Thoracic aorta (tissue), 2 donors: ENCODE measurements at places on chromosomes 3 and 15.
A peak's percentile ranks its signal among the peaks of the same experiment; 100 is the strongest.

DNA sequence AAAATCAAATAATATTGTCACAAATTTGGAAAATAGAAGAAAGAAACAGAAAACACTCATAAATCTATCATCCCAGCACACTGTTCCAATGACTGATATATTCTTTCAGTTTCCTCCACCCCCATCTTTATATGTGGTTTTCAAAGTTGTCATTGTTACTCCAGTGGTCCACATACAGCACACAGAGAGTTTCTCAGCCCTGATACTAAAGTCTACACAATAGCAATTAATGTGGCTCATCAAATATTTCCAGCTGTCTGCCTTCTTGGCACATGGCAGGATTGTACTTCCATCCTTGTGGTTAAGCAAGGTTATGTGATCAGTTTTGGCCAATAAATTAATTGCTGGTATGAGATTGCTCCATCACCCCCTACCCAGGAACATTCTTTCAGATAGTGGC is 221.7 kb downstream of the PDCD6IP start:
- H3K36me3 ChIP-seq: no peaks in the 10 kb centered on the region
- peaks cover 2% of the 10 kb centered on the region for H3K4me1 ChIP-seq
- H3K27me3 ChIP-seq: no peaks in the 10 kb centered on the region
- H3K4me3 ChIP-seq: no peak overlapping the region
- DNase-seq: no peak

GRCh38 chr3:187807086-187807862 is 62.0 kb upstream of the BCL6 start:
- peaks cover 24% of the 10 kb centered on the region for H3K4me1 ChIP-seq
- H3K36me3 ChIP-seq: no peaks in the 10 kb centered on the region
- no peaks in the 10 kb centered on the region for H3K27me3 ChIP-seq
- DNase-seq: no peak
- H3K27ac ChIP-seq: no peak overlapping the region

DNA sequence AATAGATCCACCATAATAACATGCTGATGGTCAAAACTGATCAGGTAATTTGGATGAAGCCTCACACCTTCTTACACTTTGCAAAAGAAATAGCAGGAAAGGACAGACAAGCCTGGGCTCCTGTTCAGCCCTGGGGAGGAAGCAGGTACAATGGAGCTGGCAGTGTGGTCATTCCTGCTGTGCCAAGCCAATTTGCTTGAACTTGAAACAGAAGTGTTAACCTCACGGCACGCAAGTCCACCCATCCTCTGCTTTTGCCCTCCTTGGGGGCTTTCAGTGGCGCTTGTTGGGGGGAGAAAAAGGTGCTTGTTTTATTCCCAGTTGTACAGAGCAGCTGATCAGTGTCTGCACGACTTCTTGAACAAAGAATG is 36.8 kb upstream of the RFTN1 start:
- H3K27me3 ChIP-seq: no peaks in the 10 kb centered on the region
- no peaks in the 10 kb centered on the region for H3K36me3 ChIP-seq
- no peak overlapping the region for H3K27ac ChIP-seq
- H3K4me1 ChIP-seq: peaks cover 6% of the 10 kb centered on the region

- no peak overlapping the region for H3K27ac ChIP-seq
- no peak for DNase-seq
- H3K27me3 ChIP-seq: no peaks in the 10 kb centered on the region
- no peaks in the 10 kb centered on the region for H3K36me3 ChIP-seq
These were observed 12.6 kb downstream of the PLCL2 start for GRCh38 chr3:16897254-16897926.

DNA sequence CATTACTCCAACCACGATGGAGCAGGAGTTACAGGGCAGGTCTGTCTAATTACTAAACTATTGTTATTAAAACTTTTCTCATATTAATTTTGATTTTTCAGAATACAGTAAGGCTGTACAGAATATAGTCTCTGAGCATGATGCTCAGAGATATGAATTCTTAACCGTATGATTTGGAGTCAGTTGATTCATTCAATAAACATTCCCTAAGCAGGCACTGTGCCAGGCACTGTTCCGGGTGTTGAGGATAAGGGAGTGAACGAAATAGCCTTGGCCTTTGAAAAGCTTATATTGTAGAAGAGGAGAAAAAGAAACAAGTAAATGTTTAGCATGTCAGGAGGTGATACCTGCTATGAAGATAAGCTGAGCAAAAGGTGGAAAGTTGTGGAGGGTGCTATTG is 187.3 kb downstream of the KCNAB1 start:
- H3K4me1 ChIP-seq: peaks cover 51% of the 10 kb centered on the region
- H3K36me3 ChIP-seq: no peaks in the 10 kb centered on the region
- no peaks in the 10 kb centered on the region for H3K27me3 ChIP-seq
- peak; percentile 91 for DNase-seq

DNA sequence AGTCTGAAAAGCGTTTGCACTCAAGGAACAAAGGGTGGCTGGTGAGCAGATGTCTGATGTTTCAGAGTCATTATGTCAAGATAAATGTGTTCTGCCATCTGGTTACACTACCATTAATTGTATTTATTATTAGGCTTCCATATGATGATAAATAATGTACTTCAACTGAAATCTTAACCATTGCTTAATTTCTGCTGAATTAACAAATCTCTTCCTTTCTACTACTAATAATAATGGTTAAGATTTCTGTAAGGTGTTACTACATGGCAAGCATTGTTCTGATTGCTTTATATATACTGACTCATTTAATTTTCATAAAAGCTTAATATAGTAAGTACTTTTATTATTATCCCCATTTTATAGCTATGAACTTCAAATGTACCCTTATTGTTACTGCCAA is 68.4 kb upstream of the GALNT15 start:
- H3K27ac ChIP-seq: no peak overlapping the region
- no peak for DNase-seq
- no peak overlapping the region for H3K4me3 ChIP-seq
- no peaks in the 10 kb centered on the region for H3K36me3 ChIP-seq
- peaks cover 14% of the 10 kb centered on the region for H3K4me1 ChIP-seq

- no peaks in the 10 kb centered on the region for H3K27me3 ChIP-seq
- no peaks in the 10 kb centered on the region for H3K36me3 ChIP-seq
- no peaks in the 10 kb centered on the region for H3K4me1 ChIP-seq
- H3K4me3 ChIP-seq: no peak overlapping the region
- no peak for DNase-seq
These were observed 187.8 kb downstream of the UBE3A start for GRCh38 chr15:25250906-25251622.

- peaks cover 70% of the 10 kb centered on the region for H3K4me1 ChIP-seq
- no peaks in the 10 kb centered on the region for H3K36me3 ChIP-seq
- no peaks in the 10 kb centered on the region for H3K27me3 ChIP-seq
- H3K27ac ChIP-seq: peak overlapping the region; percentile 62
- H3K4me3 ChIP-seq: peak overlapping the region; percentile 67
These were observed 30.7 kb downstream of the MBNL1 start for GRCh38 chr3:152299249-152299976.

- H3K4me1 ChIP-seq: no peaks in the 10 kb centered on the region
- no peak overlapping the region for H3K4me3 ChIP-seq
- no peak for DNase-seq
These were observed 24.9 kb upstream of the PLSCR1 start for GRCh38 chr3:146569314-146569713.

DNA sequence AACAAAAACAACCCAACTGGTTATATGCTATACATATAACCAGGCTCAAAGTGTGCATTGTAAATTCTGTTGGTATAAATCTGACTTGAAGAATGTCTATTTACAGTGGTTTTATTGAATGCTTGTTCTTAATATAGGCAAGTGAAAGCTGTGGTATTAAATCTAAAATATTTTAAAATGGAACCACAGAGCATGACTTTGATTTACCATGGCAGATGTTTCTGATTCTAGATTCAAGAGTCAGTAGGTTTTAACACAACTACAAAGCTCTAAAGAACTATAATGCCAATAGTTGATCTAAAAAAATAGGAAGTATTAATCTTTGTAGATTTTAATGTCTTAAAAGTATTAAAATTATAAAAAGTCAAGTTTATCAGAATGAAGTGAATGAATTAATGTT is 141.9 kb upstream of the PLSCR5 start:
- H3K27ac ChIP-seq: no peak overlapping the region
- no peaks in the 10 kb centered on the region for H3K36me3 ChIP-seq
- DNase-seq: no peak

DNA sequence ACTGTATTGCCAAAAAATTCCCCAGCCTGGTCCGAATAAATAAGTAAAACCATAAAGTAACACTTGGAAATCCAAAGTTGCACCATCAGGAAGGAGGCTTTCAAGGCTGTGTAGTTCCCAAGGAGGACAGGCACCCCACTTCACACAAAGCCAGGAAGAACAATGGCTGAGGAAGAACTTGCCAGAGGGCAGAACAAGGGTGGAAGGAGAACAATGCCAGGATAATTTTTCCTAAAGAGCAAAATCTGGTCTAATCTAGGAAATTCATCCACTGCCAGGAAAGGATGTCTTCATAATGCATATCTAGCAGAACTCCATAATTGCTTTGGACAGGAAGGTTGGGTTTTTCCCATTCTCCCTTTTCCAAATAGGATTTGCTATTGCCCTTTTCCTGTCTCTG is 15.7 kb upstream of the ARID3B start:
- no peak overlapping the region for H3K27ac ChIP-seq
- H3K4me1 ChIP-seq: no peaks in the 10 kb centered on the region
- no peaks in the 10 kb centered on the region for H3K36me3 ChIP-seq
- DNase-seq: no peak

- H3K27me3 ChIP-seq: no peaks in the 10 kb centered on the region
- no peaks in the 10 kb centered on the region for H3K36me3 ChIP-seq
- DNase-seq: no peak
These were observed 187.4 kb downstream of the MECOM start for GRCh38 chr3:169475978-169476698.

GRCh38 chr3:173733029-173733652 is 335.6 kb downstream of the NLGN1 start:
- H3K27me3 ChIP-seq: no peaks in the 10 kb centered on the region
- H3K4me3 ChIP-seq: no peak overlapping the region
- no peak for DNase-seq

GRCh38 chr15:58856086-58856485 is 77.4 kb downstream of the SLTM start:
- H3K27me3 ChIP-seq: no peaks in the 10 kb centered on the region
- no peak for DNase-seq
- H3K4me3 ChIP-seq: no peak overlapping the region
- no peak overlapping the region for H3K27ac ChIP-seq

- H3K4me3 ChIP-seq: no peak overlapping the region
- H3K27ac ChIP-seq: no peak overlapping the region
- no peaks in the 10 kb centered on the region for H3K27me3 ChIP-seq
- DNase-seq: no peak
- H3K36me3 ChIP-seq: no peaks in the 10 kb centered on the region
These were observed 64.0 kb upstream of the DCP1A start for GRCh38 chr3:53411371-53411770.

- peaks cover 18% of the 10 kb centered on the region for H3K4me1 ChIP-seq
- H3K27ac ChIP-seq: no peak overlapping the region
- no peak overlapping the region for H3K4me3 ChIP-seq
- no peaks in the 10 kb centered on the region for H3K27me3 ChIP-seq
These were observed 32.8 kb upstream of the ST3GAL6 start for GRCh38 chr3:98730338-98730737.

- peak overlapping the region; percentile 47 for H3K27ac ChIP-seq
- no peaks in the 10 kb centered on the region for H3K27me3 ChIP-seq
- H3K4me1 ChIP-seq: peaks cover 28% of the 10 kb centered on the region
- DNase-seq: no peak
These were observed 94.7 kb upstream of the TGFBR2 start for GRCh38 chr3:30511524-30512251.

- peak overlapping the region; percentile 73 for H3K4me3 ChIP-seq
- no peak for DNase-seq
- no peaks in the 10 kb centered on the region for H3K27me3 ChIP-seq
- peaks cover 11% of the 10 kb centered on the region for H3K4me1 ChIP-seq
- no peak overlapping the region for H3K27ac ChIP-seq
These were observed 72.9 kb downstream of the CLASP2 start for GRCh38 chr3:33645060-33645647.

DNA sequence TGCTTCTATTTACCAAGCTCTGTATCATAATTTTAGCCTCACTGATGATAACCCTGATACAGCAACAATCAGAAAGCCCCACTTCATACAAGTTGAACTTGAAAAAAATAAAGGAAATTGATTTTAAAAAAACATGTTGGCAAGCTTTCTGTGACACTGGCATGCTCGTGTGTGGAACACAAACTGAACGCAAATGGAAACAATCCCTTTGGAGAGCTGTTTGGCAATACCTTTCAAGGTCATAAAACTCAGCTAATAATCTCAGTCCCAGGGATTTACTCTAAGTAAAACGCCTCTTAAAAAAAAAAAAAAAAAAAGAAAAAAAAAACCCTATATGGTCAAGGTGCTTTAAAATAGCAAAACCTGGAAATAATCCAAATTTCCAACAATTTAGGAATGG is 166.7 kb upstream of the BCL6 start:
- no peaks in the 10 kb centered on the region for H3K4me1 ChIP-seq
- no peaks in the 10 kb centered on the region for H3K36me3 ChIP-seq
- no peaks in the 10 kb centered on the region for H3K27me3 ChIP-seq
- no peak overlapping the region for H3K27ac ChIP-seq
- H3K4me3 ChIP-seq: no peak overlapping the region

GRCh38 chr3:52237657-52238172 is 1.2 kb downstream of the TWF2 start:
- no peaks in the 10 kb centered on the region for H3K27me3 ChIP-seq
- DNase-seq: peak; percentile 60
- peak overlapping the region; percentile 84 for H3K27ac ChIP-seq
- H3K4me3 ChIP-seq: peak overlapping the region; percentile 96

DNA sequence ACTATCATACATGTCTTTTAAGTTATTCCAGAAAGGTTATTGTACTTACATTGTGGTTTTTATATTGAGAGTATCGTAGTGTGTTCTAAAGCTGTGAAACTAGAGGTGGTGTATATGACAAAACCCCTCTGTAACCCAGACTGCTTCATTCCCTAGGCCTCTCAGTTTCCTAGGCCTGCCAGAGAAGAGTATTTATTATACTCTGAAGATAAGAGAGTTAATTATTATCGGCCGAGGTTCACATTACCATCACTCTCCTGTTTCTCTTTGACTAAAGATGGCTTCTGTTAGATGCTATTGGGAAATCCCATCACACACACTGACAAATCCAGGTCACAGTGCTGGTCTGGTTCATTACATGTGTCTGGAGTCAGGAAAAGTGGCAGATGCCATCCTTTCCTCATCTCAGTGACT is 20.5 kb downstream of the EXOSC7 start:
- H3K27me3 ChIP-seq: no peaks in the 10 kb centered on the region
- no peak overlapping the region for H3K27ac ChIP-seq
- H3K36me3 ChIP-seq: peaks cover 20% of the 10 kb centered on the region
- H3K4me1 ChIP-seq: peaks cover 12% of the 10 kb centered on the region
- H3K4me3 ChIP-seq: no peak overlapping the region

- H3K27me3 ChIP-seq: no peaks in the 10 kb centered on the region
- H3K4me3 ChIP-seq: no peak overlapping the region
- H3K36me3 ChIP-seq: no peaks in the 10 kb centered on the region
- no peak overlapping the region for H3K27ac ChIP-seq
These were observed 21.2 kb downstream of the XYLB start for GRCh38 chr3:38367779-38368178.
